Effector memory CD4-positive, alpha-beta T cell (primary cell): ENCODE measurements at places on chromosomes 6 and 20.

- DNase-seq, result no peak
These were observed 99.9 kb downstream of the PRND start for GRCh38 chr20:4821590-4821989.

- no peak for DNase-seq
These were observed 60.8 kb upstream of the DDR1 start for GRCh38 chr6:30823534-30823865.

- DNase-seq, result no peak
These were observed 14.2 kb upstream of the BNIP5 start for GRCh38 chr6:36350681-36351571.

- DNase-seq, result no peak
These were observed 92.2 kb upstream of the CNKSR3 start for GRCh38 chr6:154602708-154603107.

- no peak for DNase-seq
These were observed 2.3 kb downstream of the RBM38 start for GRCh38 chr20:57393321-57394120.

- no peak for DNase-seq
These were observed 104.1 kb upstream of the BTN3A2 start for GRCh38 chr6:26260725-26261490.

DNA sequence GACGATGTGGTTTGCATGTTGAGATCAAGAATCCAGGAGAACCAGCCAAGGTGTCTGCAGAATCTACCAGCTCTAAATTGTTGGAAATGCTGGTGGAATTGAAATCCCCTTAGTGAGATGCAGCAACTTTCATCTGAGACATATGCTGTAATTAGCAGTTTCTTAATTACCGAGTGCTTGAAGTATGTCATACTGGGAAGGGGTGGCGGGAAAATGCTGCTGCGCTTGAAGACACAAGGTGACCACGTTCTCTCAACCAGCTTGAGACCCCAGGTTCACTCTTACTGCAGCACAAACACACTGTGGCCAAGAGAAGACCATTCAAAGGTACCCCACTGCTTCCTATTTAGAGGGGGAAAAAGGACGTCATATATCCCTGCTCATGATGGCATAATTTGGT is 59.0 kb downstream of the PFDN4 start:
- no peak for DNase-seq

DNA sequence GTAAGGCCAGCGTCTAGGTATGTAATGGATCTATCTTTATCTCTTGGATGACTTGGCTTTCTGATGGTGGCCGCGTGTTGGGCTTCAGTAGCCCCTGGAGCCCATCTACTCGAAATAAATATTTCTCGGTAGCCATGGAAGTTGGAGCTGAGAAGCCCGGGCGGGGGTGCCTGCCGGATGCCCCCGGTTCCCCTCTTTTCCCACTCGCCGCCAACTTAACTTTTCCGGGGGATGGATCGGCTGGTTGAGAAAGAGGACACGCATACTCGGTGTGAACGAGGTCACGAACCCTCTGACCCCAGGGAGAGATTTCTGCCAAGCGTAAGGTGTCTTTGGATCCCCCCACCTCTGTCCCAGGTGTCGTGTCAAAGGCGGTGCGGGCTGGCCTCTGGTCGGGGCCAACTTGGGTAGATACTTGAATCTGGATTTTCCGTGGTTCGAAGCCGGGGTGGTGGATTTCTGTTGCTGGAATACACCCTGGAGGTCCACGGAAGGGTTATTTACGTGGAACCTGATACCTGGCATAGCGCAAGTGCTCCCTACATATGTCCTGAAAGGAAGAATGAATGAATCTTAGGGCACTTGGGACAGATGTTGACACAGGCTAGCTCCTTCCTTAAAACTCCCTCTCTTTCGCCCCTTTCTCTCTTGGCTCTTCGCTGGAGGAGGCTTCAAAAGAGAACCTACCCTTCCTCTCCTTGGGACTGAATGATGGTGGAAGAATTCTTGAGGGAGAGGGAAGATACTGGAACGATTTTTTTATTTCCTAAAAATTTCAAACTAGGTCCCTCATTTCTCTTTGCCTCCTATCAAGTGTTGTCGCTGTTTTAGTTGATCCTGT is 996 bp downstream of the DOK5 start:
- DNase-seq, result no peak

- no peak for DNase-seq
These were observed 44.2 kb upstream of the SNAP25 start for GRCh38 chr20:10174400-10174799.

DNA sequence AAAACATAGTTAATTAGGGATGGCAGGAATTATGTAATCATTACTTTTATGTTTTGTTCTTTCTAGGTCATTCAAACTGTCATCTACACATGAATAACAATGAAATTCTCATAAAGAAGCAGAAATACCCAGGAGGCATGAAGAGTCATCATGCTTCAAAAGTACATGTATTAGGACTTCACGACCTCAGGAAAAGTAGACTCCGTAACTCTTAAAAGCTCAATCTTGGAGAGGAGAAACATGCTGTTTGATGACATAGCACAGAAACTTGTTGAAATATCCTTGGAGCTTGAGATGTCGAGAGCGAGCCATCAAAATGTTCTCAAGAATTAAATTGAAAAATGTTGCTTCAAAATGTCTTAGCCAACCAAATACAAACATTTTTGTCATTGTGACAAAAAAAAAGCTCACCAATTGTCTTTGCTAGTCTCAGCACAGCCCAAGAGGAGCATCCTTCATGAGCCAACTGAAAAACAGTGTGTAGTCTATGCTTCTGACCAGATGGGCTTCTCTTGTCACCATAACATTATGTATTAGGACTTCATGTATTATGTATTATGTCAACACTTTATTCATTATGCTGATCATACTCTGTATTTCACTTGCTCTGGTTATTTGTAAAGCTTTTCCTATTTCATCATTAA is 28.2 kb upstream of the ANKEF1 start:
- DNase-seq, result no peak

GRCh38 chr6:2714111-2714895 is 36.4 kb downstream of the MYLK4 start:
- no peak for DNase-seq

DNA sequence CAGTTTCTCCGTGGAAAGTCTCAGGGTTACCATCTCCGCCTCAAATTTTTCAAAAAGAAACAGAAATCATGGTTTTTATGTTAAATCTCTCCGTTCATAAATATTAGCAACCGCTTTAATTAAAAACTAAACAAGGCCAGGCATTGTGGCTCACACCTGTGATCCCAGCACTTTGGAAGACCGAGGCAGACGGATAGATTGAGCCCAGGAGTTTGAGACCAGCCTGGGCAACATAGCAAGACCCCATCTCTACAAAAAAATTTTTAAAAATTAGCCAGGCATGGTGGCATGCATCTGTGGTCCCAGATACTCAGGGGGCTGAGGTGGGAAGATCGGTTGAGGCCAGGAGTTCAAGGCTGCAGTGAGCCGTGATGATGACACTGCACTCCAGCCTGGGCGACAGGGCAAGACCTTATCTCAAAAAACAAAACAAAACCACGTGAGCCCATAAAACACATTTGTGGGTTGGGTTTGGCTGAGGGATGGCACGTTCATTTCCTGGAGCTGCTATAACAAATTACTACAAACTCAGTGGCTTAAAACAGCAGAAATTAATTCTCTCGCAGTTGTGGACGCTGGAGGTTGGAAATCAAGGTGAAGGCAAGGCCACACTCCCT is 223.2 kb downstream of the ZNF217 start:
- DNase-seq, result no peak
